ENCODE measurements at places on chromosomes 5 and 9.

GRCh38 chr5:1288439-1289335 lies 6.2 kb downstream of the TERT start:
- no peak for DNase-seq

GRCh38 chr5:145775893-145776444 lies 59.2 kb downstream of the PRELID2 start:
- peak; percentile 95 for DNase-seq

DNA sequence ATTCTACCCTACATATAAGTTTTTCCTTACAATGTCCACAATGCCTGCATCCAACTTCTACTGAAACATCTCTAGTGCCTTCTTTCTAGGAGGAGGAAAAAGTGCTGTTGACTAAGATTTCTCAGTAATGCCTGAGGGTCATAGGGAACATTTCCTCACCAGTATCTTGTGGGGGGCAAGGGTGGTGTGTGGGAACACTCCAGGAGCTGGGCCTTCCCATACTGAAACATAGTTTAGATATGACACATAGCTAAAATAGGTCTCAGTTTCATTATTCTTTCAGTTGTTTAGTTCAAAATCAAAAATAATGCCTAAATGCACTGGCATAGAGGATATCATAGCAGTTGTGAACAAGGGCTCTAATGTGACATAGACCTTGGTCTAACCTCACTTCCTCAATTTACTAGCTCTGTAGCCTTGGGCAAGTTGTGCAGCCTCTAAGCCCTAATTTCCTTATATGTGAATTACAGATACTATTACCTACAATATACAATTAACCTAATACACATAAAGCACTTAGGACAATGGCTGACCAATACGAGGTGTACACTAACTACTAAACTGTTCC lies 66.1 kb downstream of the HAPLN1 start:
- no peak for DNase-seq

DNA sequence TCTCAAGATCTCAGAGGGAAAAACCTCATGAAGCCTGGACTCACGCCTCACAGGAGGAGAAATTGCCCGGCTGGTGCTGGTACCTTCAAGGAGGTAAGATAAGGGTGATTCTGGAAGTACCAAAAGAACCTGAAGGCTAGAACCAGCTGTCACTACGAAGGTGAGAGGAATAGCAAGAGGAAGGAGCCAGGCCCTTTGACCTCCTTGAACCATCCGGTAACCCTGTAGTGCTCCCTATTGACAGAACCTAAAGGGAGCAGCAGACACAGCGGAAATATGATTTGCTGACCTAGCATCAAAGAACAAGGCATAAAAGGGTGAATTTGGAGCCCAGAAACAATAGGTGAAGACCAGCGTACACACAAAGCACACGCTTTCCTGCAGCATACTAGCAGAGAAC lies 92.2 kb downstream of the DOCK8 start:
- peak; percentile 52 for DNase-seq

- peak; percentile 72 for DNase-seq
Observed at GRCh38 chr5:56440871-56441740, 208.0 kb upstream of the ANKRD55 start.

- DNase-seq: no peak
Observed at GRCh38 chr5:154396128-154396527, 49.7 kb upstream of the SAP30L start.

DNA sequence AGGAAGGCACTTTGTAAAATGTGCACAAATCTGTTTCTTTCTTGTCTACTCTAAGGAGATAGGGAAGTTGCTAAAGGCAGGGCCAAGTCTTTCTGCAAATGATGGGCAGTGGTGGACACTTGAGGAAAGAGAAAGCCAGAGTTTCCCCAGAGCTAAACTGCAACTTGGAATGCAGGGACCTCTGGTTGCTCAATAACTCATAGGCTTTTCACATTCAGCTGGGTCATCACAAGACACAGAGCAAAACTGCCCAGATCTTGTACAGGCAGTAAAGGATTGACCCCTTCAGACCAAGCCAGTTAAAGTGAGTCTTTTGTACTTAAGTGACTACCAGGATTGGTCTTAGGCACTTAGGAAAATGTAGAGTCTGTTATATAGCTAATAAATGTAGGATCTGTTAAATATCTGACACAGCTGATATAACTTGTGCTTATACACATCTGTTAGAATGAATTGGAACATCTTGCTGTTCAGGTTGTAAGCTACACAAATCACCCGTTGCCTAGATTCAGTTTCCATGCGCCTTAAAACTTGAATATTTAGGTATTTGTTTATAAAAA lies 13.5 kb upstream of the AGXT2 start:
- DNase-seq: no peak

DNA sequence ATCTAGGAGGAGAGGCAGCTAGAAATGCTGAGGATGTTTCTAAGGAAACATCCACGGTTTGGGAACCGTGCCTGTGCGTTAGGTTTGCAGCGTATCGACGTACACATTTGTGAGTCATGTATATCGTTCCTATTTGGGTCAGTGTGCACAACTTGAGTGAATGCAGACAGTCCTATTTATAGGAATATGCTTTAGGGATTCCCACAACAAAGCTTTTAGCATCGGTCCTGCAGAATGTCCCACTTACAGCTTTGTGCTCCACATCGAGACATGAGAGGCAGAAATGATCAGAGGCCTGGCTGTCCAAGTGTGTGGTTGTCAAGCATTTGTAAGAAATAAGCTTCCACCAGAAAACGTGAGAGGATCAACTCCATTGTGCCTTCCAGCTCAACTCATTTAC lies 1282.7 kb upstream of the WWC1 start:
- DNase-seq: no peak

- DNase-seq: no peak
Observed at GRCh38 chr9:2126331-2126803, 111.2 kb downstream of the SMARCA2 start.

DNA sequence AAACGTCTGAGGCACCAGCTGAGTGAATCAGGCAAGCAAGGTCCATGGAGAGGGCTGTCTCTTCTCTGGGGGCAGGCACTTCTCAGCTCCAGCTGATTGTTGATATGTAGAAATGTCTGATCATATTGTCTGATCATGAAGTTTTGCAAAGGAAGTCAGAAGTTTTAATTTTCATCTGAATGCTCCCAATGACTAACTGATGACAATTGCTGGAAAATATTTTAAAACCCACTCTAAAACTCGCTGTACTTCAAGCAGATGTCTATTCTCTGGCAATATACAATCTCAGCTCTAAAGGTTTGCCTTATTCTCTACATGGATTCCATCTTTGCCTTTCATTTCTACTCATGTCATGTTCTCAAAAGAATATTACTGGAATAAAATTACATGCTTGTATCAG lies 12.7 kb downstream of the PLK2 start:
- no peak for DNase-seq

- DNase-seq: no peak
Observed at GRCh38 chr9:95351051-95351450, 33.5 kb upstream of the FANCC start.

GRCh38 chr5:173392-174290 lies 17.7 kb upstream of the LRRC14B start:
- no peak for DNase-seq

DNA sequence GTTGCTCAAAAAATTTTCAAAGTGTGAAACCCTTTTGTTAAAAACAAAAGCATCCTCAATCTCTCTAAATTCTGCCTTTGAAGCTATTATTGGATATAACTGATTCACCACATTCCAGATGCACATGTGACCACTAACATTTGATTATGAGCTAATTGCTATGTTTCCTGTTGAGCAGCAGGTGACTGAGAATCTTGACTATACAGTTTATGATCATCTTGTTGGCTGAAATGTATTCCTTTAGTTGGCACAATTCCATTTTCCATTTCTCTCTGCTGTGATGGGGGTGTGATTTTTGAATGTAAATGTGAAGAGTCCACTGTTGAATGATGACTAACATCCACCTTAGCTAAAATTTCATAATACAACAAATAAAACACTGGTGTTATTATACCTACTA lies 10.7 kb downstream of the LYSMD3 start:
- DNase-seq: peak; percentile 51

DNA sequence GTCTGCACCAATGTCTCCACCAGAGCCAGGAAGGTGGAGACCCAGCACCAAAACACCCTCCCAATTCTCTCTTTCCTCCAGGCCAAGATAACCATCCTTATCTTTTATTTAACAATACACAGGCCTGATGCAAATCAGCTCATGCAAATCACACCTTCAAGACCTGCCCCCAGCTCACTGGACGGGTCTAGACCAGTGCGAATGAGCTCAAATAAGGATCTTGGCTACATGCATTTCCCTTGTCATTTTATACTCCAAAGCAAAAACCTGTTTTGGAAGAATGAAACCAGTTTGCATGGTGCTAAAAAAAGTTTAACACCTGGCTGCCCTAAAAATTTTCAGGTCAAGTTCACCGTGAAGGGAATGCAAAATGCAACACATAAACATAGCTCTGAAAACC lies 31.9 kb upstream of the DAPK1 start:
- DNase-seq: no peak

GRCh38 chr9:119788921-119789320 lies 419.7 kb upstream of the BRINP1 start:
- DNase-seq: no peak

DNA sequence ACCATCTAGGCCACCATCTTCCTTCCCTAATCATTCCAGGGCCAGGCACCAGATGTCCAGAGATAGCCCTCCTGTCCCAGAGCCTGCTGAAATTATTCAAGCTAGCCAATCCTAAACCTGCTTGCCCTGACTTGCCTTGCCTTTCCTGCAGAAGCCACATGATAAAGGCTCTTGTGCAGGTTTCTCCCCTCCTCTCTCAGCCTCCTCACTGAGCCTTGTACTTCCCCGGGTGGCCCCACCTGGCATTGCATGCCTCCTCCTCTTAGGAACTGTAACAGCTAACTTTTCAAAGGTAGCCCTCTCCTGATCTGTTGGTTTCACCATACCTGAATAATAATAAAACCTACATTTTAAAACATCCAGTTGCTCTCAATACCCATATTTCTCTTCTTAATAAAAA lies 42.6 kb downstream of the DIRAS2 start:
- DNase-seq: no peak

GRCh38 chr9:121837113-121837961 lies 185.9 kb downstream of the DAB2IP start:
- no peak for DNase-seq

GRCh38 chr5:128765448-128766061 lies 199.7 kb upstream of the SLC27A6 start:
- no peak for DNase-seq

DNA sequence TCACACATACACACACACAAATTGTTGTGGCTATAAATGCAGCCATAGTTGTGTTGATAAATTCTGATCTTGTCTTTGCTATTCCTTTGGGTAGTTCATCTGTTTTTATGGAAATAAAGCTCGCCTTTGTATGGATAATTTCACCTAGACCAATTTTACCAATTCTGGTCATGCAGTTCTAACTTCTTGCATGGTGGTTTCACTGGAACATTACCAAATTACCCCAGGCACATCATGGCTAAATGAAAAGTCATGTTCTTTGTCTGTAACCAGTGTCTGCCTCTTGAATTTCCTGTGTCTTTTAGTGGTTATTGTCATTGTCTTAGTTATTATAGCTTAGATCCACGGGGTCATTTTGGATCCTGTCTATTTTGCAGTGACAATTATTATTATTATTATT lies 50.3 kb upstream of the TMC1 start:
- DNase-seq: peak; percentile 24

GRCh38 chr5:40198736-40199135 lies 481.0 kb upstream of the PTGER4 start:
- no peak for DNase-seq

GRCh38 chr5:66807743-66808142 lies 211.6 kb downstream of the MAST4 start:
- DNase-seq: peak; percentile 60

DNA sequence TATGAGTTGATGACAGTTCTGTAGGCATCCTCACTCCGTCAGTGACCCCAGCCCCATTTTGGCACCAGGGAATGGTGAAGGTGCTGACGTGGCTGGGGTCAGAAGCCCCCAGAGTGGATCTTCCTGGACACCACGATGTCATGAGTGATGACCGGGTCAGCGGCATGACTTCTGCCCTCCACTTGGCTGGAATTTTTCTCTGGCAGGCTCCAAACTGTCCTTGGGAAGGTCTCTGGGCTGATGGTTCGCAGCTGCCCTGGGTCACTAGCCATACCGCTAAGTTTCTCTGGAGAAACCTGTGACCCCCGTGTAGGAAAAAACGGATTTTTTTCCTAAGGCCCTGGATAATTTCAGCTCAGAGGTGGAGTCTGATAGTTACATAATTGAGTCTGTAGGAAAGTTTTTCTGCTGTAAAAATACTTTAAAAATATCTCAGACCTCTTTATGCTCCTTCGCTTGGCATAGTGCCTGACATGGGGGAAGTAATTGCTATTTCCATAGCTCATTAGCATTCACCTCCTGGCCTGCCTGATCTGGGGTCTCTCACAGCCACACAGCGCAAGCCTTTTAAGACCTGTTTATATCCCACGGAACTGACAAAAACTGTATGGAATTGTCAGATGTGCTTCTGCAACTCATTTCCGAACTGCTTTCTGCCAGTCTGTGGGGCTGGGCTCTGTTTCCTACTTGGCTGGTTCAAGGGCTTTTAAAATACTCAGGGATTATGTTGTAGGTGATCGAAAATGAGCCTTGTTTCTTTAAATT lies 69.2 kb downstream of the ANGPTL2 start:
- DNase-seq: no peak

- peak; percentile 4 for DNase-seq
Observed at GRCh38 chr9:37056046-37056920, 22.2 kb upstream of the PAX5 start.

- DNase-seq: no peak
Observed at GRCh38 chr9:87115785-87116184, 168.5 kb upstream of the GAS1 start.

GRCh38 chr9:5085993-5086392 lies 99.4 kb downstream of the INSL6 start:
- DNase-seq: no peak

DNA sequence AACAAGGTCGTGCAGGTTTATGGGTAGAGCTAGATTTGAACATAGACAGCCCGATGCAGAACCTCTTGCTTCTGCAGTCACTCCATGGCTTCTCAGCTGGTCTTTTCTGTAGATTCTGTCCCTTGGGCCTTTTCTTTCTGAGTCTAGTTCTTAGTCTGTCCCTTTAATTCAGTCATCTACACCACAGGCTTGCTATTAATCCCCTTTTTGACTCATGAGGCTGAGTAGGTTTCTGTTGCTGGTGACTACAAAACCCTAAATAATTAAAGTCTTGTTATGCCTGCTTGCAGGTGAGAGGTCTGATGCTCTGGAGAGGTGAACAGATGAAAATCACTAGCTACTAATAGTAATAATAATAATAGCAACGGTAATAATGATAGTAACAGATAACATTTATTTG lies 19.3 kb upstream of the STRBP start:
- no peak for DNase-seq

All from SK-MEL-5 (cell line).